Stimulated activated CD8-positive, alpha-beta memory T cell treated with anti-CD3 and anti-CD28 coated beads, Interleukin-15, amount 100 ng/mL, for 24 hours (primary cell): ENCODE measurements at places on chromosomes 2 and 18.

GRCh38 chr18:4130734-4131719 lies 324.1 kb downstream of the DLGAP1 start:
- DNase-seq = no peak

DNA sequence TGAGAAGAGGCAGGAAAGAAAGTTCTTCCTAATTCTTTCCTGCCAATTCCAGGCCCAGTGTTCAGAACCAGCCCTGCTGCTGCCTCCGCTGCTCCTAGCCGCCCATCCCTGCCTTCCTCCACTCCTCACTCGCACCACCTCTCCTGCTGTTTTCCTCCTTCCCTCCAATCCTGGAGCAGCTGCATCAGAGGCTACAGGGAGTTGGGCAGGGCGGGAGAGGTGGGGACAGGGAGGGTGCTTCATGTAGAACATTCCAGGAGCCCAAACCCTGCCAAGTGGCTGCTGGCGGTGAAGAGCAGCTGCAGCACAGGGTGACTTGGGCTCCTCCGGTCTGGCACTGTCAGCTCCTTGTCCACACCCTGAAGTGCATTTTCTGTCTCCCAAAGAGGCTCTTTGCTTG lies 176.3 kb downstream of the TNS1 start:
- DNase-seq = no peak

GRCh38 chr2:45778720-45779171 lies 127.3 kb downstream of the PRKCE start:
- peak; percentile 19 for DNase-seq

- DNase-seq = no peak
Observed at GRCh38 chr2:173898178-173898668, 67.0 kb downstream of the SP3 start.

DNA sequence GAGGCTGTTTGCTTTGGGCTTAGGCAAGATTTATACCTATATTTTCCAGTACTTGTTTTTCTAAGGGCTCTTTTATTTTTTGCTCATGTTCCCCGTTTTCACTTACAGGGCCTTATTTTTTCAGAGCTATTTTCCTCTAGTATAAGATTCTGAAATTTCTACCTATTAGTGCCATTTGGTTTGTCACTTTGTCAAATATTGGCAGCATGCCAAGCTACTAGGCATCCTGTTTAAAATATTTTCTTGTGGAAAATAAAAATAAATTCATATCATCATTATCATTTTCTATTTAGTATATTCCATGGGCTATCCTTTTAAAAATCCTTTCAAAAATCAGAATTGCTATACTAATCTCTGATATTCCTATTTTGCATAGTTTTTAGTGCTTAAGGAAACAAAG lies 64.8 kb upstream of the CHST9 start:
- no peak for DNase-seq

- DNase-seq = no peak
Observed at GRCh38 chr2:134410006-134410405, 156.1 kb downstream of the MGAT5 start.

DNA sequence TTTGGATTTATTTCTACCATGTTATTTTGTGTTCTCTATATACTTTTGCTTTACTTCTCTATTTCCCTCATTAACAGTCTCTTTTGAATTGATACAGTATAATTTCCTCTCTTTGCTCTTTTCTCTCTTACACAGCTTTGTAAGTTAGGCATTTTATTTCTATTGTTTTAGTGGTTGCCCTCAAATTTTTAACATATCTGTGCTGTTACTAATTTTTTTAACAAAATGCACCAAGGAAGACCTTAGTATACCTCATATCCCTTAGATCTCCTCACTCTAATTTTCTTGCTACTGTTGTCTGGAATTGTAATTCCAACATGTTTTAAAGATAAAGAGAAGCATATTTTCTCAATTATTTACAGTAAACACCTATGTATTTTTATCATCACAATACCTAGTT lies 416.8 kb upstream of the SLC14A2 start:
- DNase-seq = no peak

GRCh38 chr18:41645589-41646360 lies 309.3 kb upstream of the PIK3C3 start:
- no peak for DNase-seq

GRCh38 chr2:22756276-22757043 lies 628.5 kb upstream of the KLHL29 start:
- DNase-seq = no peak
